GOT3 (cell line): ENCODE measurements at places on chromosomes 16 and 17.

- no peak for DNase-seq
Measured at GRCh38 chr17:58520843-58521430, 6.5 kb upstream of the MTMR4 start.

DNA sequence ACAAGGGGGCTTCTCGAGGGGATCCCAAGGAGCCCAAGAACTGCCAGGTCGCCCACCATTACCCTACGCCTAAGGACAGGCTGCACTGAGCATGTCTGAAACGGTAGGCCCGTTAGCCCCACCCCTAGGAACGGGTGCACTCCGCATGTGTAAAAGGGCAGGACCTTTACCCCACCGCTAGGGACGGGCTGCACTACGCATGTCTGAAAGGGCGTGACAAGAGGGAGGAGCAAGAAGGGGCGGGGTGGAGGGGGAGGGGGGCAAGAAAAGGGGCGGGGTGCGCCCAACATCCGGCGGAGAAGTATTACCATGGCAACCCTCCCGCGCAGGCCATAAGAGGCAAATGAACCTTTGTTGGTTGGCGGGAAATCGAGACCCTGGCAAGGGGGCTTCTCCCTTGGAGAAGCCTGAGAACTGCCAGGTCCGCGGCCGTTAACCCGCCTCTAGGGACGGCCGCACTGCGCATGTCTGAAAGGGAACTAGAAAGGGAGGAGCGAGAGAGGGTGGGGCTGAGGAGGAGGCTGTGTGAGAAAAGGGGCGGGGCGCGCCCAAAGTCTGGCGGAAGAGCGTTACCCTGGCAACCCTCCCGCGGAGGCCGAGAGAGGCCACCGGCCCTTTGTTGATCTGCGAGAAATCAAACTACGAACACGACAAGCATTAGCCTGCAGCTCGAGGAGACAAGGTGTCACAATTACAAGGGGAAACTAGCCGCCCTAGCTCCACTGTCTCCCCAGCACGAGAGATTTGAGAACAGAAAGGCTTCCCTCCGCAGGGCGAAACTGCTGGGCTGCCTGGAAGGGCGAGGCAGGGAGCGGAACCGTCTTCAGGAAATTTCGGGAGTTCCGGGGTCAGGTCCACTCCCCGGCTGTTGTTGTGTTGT is 2046.8 kb downstream of the TP53TG3F start:
- DNase-seq: no peak

- DNase-seq: peak; percentile 37
Measured at GRCh38 chr17:17694169-17695081, 13.2 kb downstream of the RAI1 start.

- no peak for DNase-seq
Measured at GRCh38 chr16:84396537-84397008, 28.2 kb downstream of the ATP2C2 start.
